ENCODE measurements at places on chromosomes 11 and 22. TPM values are rescaled to one million over a fixed set of nuclear protein-coding genes. Genes with fewer than 3 reads are reported as not detected.

The LGR4 gene
- total RNA-seq: not detected

The ZDHHC24 gene
- total RNA-seq: 14.4 TPM

The DCDC1 gene
- total RNA-seq: 0.27 TPM

The RFPL1 gene
- not detected for total RNA-seq

The TRIM66 gene
- total RNA-seq: 24.5 TPM

The ZFTA gene
- total RNA-seq: 6.8 TPM

The C22orf31 gene
- total RNA-seq: not detected

The FJX1 gene
- total RNA-seq: 1.1 TPM

The ART1 gene
- total RNA-seq: not detected

The DTX4 gene
- 0.08 TPM for total RNA-seq

The MRGPRX3 gene
- total RNA-seq: not detected

The BATF2 gene
- not detected for total RNA-seq

The POTEH gene
- total RNA-seq: not detected

Measured in activated CD8-positive, alpha-beta memory T cell treated with anti-CD3 and anti-CD28 coated beads for 36 hours (primary cell).